ENCODE measurements at places on chromosomes 2 and 18. TPM values are rescaled to one million over a fixed set of nuclear protein-coding genes. Genes with fewer than 3 reads are reported as not detected.
A peak's percentile ranks its signal among the peaks of the same experiment; 100 is the strongest.

GRCh38 chr18:48800466-48800865 lies 150.3 kb downstream of the SMAD7 start:
- DNase-seq: peak; percentile 40

DNA sequence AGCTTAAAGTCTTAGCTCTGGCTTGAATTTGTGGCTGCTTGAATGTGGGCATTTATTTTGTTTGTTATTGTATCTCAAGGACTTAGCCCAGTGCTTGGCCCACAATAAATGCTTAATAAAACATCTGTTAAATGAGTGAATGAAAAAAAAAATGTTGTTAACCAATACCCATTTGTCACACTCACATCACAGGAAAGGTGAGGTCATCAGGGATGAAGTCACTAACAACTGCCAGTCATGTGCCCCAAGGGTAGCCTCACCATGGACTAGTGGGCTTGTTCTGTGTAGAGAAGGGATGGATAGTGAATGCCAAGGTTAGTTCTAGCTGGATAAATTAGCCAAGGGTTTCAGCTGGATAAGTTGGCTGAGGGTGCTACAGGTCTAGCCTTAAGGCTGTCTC lies 3.0 kb downstream of the NRBP1 start:
- no peak for DNase-seq

GRCh38 chr18:79424008-79424565 lies 28.4 kb downstream of the NFATC1 start:
- DNase-seq: no peak

- no peak for DNase-seq
Observed at GRCh38 chr2:184322615-184323014, 275.7 kb upstream of the ZNF804A start.

Gene RTP5
- not detected for total RNA-seq

Gene DSG4
- total RNA-seq: not detected

Data from left lobe of liver (tissue), 2 donors.